ENCODE measurements at places on chromosomes 4 and X. TPM values are rescaled to one million over a fixed set of nuclear protein-coding genes. Genes with fewer than 3 reads are reported as not detected.

SMR3B gene
- total RNA-seq, result not detected

CCSER1 gene
- not detected for total RNA-seq

FABP2 gene
- total RNA-seq, result not detected

GRCh38 chr4:91904556-91904955, 399.2 kb upstream of the GRID2 start:
- DNase-seq, result no peak

GRCh38 chr4:10762561-10762960, 78.0 kb upstream of the CLNK start:
- DNase-seq, result peak; percentile 44
